Suppressor macrophage treated with lipopolysaccharide for 1 hour (primary cell): ENCODE measurements at places on chromosomes 7 and 10.

DNA sequence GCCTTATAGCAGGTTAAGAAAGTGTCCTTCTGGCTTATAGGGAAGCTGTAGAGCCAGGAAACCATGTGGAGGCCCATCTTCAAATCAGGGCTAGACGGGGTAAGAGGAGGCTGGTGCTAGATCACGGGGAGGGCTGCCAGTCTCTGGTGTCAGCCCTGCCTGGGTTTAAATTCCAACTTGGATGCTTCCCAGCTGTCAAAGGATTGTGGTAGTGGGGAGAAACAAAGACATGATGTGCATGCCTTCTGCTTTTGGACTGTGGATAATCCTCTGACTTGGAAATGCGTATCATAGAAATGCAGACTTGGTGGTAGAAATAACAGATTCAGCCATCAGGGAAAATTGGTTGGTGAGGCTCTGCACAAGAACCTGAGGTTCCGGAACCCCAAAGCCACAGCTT is 325.6 kb downstream of the PHTF2 start:
- no peak for DNase-seq

GRCh38 chr10:6053816-6054631 is 8.1 kb downstream of the IL2RA start:
- peak; percentile 67 for DNase-seq

DNA sequence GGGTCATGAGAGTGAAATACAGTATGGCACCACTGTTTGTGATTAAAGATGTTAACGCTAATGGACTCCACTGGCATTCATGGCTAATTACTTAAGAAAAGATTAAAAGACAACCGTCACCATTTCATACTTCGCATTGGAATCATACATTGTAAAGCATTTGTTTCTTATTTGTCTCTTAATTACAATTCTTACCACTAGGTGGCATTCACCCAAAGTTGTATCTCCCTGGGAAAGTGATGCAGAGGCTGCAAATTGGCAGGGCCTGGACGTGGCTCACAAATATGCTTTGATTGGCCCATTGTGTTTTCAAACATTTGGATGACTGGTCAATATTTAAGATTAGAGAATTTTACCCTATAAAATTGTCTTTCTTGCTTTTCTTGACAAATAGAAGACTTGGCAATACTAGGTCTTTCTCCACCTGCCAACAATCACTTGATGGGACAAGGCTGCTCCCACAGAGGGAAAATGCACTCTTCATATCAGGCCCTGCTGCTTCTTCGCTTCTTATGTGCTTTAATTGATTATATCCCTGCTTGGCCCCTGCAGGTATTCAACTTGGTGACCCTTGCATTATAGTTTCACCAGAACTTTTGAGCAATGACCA is 72.1 kb upstream of the STARD3NL start:
- DNase-seq, result peak; percentile 75

DNA sequence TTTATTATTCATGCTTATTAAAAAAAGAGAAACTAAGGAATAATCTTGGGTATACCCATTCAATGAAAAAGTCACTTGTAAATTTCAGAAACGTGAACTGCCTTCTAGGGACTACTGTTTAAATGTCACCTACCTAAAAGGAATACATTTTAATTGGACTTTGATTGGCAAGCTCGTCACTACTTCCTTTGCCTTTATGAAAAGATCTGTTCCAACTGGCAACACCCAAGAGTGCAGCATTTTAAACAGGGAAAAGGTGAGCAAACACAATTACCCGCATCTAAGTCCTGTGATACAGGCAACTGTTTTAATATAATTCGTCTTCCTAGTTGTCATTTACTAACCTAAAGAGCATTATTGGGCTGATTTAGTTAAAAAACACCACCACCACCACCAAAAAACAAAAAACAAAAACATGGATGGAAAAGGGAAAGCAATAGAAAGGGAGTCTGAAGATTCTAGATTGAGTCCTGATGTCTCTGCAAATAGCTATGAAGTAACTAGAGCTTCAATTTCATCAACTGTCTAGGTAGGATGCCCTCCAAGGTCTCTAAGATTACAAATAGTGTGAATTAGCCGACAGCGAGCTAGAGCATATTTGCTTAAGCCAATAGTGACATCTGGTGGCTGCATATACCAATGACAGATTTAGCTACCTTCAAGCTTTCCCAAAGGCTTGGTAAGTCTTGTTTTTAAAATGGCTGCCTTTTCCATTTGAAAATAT is 33.8 kb upstream of the ICA1 start:
- peak; percentile 87 for DNase-seq

DNA sequence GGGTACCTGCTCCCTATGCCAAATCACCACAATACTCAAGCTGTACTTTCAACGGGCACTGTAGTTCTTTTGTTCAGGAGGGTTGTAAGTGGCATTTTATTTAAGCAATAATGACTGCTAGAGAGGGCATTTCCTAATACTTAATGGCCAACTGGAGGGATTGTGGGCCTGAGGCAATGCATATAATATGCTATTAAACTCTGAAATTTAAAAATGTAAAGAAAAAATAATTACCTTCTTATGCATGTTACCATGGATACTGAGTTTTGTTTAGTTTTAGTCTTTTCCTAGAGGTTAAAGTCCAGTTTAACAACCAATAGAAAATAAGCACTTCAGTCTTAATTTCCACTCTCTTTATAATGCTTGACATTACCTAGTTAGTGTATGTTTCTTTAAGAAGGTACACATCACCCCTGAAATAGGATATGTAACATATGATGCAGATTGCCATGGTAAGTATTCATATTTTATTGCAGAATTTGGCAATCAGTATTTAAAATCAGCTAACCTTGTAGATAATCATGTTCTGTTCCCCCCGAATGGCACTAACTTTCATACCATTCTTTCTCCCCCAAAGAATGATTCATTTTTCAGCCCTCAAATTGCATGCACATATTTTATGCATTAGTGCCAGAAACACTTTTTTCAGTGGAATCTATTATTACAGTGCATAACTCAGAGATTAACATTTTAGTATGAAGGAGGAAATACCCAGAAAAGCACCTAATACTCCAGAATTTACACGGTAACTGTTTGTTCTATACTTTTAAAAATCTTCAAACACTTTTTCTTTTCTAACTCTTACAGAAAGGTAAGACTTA is 90.3 kb upstream of the ZNF438 start:
- DNase-seq, result peak; percentile 19

- DNase-seq, result peak; percentile 14
Observed at GRCh38 chr10:116891208-116891607, 41.9 kb downstream of the ENO4 start.

DNA sequence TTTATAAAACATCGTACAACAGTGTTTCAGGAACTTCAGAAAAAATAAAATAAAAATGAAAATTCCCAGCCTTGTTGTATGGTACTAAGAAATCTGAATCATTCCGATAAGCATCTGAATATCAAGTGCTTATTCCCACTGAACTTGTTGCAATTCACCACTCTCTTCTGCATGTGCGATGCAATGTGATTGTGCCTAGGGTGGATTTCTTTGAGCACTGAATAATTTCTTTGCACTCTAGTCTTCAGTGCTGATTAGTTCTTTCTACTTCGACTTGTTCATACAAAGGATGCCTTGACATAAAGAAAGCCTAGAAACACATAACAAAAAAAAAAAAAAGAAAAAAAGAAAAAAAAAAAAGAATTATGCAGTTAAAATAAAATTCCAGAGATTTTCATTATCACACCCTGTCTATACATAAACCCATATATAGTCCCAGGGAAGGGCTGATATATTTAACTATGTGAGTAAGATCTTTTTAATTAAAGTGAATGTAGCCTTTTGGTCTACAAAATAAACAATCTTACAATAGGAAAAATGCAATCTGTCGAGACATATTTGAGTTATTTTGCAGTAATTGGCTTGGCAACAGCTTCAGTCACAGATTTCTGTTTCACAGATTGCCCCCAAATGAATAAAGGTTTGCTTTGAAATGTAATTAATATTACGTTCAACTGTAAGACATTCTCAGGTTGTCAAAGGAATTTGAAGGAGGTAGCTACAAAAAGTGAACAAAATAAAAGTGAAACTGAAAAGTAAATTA is 1118.9 kb upstream of the CELF2 start:
- DNase-seq, result no peak

DNA sequence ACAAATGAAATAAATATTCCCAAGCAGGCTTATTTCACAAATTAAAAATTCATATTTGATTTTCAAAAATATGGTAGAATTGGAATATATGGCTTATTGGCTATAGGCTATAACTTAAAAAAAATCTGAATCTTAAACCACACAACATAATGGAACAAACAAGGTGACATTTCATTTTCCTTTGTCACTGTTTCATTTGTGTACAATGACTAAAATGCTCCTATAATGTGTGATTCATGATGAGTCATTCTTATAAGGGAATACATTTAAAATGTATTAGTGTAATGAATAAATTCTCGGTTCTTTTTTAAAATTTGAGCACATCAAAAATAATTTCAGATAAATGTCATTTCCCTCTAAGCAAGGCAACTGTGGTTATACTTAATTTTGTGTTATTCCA is 148.0 kb upstream of the ANK3 start:
- DNase-seq, result peak; percentile 21
